ENCODE measurements at places on chromosomes 16 and 17.
A peak's percentile ranks its signal among the peaks of the same experiment; 100 is the strongest.

- peak; percentile 13 for DNase-seq
Observed at GRCh38 chr16:138049-138417, 440 bp downstream of the NPRL3 start.

DNA sequence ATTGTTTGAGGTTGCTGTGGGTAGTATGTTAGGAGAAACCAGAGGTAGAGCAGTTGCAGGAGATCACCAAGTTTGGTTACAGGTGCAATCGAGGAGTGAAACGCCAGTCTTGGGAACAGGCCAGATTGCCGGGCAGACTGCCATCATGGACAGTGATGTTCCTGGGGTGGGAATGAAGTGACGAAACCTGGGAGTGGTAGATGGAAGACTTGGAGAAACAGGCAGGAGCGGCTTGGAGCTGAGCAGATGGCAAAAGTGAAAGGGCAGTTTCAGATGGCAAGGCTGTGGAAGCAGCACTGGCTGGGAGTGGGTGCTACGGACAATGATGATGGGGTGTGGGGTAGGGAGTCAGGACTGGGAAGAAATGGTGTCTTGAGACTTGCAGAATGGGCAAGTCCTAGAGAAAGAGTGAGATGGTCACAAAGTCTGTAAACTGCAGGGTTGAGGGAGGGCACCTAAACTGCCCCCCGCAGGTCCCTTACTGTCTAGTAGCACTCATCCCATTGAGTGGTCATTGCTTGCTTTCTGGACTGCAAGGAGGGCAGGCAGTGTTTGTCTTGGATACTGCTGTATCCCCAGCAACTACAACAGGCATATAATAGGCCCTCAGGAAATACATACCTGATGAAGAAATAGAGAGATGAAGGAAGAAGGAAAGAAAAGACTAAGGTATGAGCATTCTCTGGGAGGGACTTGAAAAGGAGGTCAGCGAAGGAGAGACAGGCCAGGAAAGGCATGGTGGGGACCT lies 29.5 kb upstream of the ULK2 start:
- no peak for DNase-seq

- no peak for DNase-seq
Observed at GRCh38 chr17:9006175-9006767, 15.0 kb upstream of the NTN1 start.

DNA sequence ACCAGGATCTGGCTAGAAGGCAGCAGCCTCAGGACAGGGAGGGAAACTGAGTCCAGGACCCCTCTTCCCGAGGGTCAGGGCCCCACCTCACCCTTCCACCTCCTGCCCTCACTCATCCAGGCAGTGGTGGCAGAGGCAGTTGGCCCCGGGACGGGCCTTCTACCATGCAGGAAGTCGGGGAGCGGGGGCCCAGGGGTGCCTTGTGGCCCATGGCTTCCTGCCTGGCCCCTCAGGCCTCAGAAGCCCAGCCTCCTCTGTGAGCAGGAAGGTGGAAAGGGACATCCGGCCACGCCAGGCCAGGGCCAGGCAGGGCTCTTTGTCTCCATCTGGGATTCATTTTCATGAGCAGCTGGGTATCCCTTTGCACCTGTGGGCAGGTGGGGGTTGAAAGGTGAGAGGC lies 58.5 kb downstream of the BAHCC1 start:
- no peak for DNase-seq

DNA sequence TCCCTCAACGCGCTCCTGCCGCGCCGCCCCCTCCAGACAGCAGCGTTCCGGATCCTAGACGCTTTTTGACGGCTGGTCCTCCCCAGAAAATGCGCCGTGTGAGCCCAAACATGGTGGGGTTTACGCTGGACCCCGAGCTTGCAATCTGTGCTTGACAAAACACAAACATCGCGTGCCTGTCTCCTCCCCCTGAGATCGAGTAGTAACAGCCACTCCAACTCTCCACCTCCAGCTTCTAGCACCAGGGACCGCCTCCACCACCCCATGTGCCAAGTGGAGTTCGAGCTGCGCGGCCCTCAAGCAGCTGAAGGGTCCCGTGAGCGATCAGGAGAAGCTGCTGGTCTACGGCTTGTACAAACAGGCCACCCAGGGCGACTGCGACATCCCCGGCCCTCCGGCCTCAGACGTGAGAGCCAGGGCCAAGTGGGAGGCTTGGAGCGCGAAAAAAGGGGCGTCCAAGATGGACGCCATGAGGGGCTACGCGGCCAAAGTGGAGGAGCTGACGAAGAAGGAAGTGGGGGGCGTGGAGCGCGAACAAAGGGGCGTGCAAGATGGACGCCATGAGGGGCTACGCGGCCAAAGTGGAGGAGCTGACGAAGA lies 656 bp upstream of the GEMIN4 start:
- DNase-seq = no peak

GRCh38 chr17:17395885-17396284 lies 80.9 kb upstream of the MED9 start:
- DNase-seq = no peak

DNA sequence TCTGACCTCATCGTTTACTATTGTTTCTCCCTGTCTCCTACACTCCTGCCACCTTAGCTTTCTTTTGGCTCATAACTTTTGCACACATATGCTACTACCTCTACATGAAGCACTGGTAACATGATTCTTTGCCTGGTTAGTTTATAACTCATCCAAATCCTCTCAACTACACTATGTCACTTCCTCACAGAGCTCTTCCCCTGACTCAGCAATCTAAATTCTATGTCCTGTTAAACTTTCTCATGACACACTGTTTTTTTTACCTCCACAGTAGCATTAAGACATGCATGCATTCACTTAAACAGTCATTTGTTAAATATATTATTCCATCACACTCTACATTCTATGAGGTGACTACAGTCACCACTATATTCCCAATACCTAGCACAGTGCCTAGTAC lies 19.7 kb downstream of the APPBP2 start:
- DNase-seq = no peak

- DNase-seq = no peak
Observed at GRCh38 chr16:57672416-57672815, 4.3 kb downstream of the ADGRG3 start.

GRCh38 chr17:29617481-29618271 lies 5.0 kb downstream of the CORO6 start:
- DNase-seq = peak; percentile 86

DNA sequence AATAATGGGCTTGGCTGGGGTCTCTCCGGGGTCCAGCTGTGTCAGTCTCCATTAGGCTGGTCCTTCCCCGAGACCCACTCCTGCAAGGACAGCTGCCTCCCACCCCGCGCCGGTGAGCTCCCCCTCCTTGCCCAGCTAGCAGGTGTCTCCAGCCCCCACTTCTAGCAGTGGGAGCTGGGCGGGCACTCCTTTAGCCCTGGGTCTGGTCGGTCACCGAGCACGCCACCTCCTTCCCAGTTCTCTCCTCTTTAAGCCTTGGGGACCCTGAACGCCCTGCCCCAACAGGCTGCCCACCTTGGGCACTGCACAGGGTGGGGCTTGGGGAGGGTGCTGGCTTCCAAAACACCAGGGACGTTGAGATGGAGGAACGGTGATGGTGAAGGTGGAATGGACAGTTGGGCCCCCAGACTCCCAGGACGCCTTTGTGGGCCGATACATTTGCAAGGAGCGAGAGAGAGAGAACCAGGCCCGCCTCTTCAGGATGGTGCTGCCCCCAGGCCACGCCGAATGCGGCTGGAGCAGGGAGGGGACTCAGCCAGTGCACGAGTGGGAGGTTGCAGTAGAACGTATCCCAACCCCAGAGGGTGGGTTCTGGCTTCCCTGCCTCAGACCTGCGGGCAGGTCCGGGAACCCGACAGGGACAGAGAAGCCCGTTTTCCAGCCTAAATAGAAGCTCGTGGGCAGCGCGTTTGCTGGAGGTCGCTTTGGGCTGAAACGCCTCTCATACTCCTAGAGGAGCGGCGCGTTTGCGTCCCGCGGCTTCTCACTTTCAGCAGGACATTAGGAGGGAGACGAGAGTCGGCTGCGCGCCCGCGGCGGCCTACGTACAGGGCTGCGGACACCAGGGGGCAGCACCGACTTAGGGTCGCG lies 10.7 kb downstream of the TBX2 start:
- DNase-seq = peak; percentile 70

GRCh38 chr17:35731917-35732805 lies 722 bp downstream of the RASL10B start:
- no peak for DNase-seq

- peak; percentile 23 for DNase-seq
Observed at GRCh38 chr17:48544349-48545021, 424 bp downstream of the HOXB2 start.

- no peak for DNase-seq
Observed at GRCh38 chr17:64335486-64335885, 55.2 kb downstream of the PECAM1 start.

GRCh38 chr16:28505489-28506137 lies 1.0 kb downstream of the IL27 start:
- no peak for DNase-seq
